Urinary bladder (tissue), 4 donors: ENCODE measurements at places on chromosomes 4 and X. TPM values are rescaled to one million over a fixed set of nuclear protein-coding genes. Genes with fewer than 3 reads are reported as not detected.

TIMM17B gene
- polyA plus RNA-seq = 54.4 TPM

IL2RG gene
- polyA plus RNA-seq = 3.2 TPM

TLR3 gene
- polyA plus RNA-seq = 4.7 TPM

SOD3 gene
- polyA plus RNA-seq = 247 TPM

DCLK2 gene
- 6.2 TPM for polyA plus RNA-seq

MAP3K15 gene
- 0.10 TPM for polyA plus RNA-seq

TMEM150C gene
- polyA plus RNA-seq = 10.4 TPM

GPR119 gene
- not detected for polyA plus RNA-seq

SMIM10L2A gene
- polyA plus RNA-seq = 1.4 TPM

MAGED4 gene
- polyA plus RNA-seq = 9.3 TPM
